ENCODE measurements at places on chromosomes 5 and 9.

DNA sequence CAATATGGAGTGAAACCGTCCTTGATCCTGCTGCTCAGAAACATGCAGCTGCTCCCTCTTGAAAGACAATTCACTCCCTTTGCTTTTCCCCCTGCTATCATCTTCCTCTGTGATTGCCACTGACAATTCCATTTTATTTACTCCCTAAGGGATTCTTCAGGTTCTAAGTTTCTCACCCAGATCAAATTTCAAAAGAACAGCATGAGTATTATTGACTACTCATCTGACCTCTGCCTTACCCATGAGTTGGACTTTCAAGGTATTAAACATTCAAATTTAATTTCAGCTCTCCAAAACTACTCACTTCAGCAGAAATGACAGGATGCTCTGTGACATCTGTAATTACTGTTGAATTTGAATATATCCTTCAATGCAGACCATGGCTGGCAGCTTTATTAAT, 236.5 kb upstream of the HAPLN1 start:
- DNase-seq = no peak

DNA sequence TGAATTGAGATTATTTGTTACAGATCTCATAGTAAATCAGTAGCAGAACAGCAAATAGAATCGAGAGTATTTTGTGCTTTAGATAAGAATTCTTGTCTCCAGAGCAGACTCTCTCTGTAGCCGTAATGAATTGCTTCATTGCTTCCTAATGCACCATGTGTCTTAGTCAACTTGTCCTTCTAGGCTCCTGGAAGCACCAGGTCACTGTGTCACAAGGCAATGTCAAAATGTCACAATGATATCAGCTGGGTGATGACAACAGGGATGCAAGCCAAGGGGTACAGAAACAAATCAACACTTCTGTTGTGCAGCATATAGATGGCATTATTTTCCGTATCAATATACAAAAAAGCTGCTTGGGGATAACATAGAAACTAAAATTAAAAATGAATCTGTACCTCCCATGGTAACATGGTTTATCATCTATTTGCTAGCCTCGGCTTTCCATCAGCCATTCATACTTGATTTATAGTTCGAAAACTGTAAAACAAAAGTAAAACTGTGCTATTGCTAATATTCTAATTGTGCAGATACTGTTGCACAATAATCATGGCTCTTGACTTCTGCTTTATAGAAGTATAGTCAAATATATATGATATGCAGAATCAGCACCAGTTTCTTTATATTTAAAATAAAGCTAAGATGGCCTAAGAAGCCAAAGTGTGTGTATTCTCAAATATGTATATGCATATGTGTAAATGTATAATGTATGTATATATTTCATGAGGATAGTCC, 435.9 kb upstream of the TLE4 start:
- DNase-seq = no peak

- DNase-seq = no peak
Observed at GRCh38 chr9:108234811-108235210, 621.0 kb downstream of the ACTL7B start.

GRCh38 chr9:89153232-89154017, 25.2 kb downstream of the SHC3 start:
- peak; percentile 61 for DNase-seq

GRCh38 chr9:121876658-121877271, 216.3 kb downstream of the TTLL11 start:
- DNase-seq = no peak

GRCh38 chr9:72473474-72474261, 47.7 kb upstream of the TMC1 start:
- DNase-seq = no peak

DNA sequence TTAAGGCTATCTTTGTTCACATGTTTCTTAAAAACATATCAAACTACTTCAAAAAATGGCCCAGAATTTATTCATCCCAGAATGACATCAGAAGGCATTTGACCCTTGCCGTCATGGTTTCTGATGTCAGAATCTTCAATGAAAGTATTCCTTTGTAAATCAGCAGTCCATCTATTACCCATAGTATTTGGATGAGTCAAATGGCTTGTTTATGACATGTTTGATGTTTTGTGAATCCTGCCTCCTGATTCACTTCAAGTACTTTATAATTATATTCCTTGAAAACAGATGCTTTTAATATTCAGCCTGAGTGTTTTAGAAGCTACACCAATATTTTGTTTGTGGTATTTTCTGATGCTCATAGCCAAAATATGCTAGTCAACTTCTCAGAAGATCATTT, 200.8 kb upstream of the MEF2C start:
- DNase-seq = no peak

GRCh38 chr9:12723409-12724028, 30.3 kb downstream of the TYRP1 start:
- no peak for DNase-seq

GRCh38 chr9:131668439-131669268, 71.2 kb downstream of the RAPGEF1 start:
- DNase-seq = peak; percentile 83

DNA sequence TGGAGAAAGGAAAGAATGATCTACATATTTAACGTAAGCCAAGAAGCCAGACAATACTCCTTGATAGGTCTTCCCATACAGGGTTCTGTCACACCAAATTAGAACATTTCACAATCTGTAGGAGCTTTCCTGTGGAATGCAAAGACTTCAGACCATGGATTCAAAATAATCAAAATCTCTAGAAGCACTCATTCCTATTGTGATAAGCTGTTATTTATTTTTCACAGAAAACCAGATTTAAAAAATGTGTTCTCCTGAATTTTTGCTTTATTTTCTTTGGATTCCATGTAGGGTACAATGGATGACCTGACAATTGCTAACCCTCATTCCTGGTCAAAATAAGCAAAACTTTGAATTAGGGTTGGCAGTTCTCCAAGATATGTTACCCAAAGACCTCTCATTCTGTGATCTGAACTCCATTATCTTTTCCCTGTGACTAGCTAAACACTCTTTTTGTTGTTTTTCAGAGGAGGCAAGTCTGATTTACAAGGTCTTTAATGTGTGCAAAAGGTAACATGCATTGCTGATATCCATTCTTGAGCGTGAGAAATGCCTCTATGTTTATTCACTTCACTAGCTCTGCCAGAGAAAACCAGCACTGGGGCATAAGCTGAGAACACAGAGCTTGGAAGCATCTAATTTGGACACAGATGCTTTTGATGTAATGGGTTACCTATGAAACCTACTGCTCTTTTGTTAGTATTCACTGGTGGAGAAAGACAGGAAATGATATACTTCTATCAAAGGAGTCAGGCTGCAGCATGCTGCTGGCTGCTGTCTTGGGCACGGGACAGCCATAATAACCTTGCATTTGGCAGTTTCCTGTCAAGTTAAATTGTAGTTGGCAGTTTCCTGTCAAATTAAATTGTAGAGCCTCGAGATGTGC, 31.4 kb downstream of the ACTBL2 start:
- no peak for DNase-seq

GRCh38 chr5:93715327-93715726, 26.1 kb downstream of the POU5F2 start:
- DNase-seq = no peak

DNA sequence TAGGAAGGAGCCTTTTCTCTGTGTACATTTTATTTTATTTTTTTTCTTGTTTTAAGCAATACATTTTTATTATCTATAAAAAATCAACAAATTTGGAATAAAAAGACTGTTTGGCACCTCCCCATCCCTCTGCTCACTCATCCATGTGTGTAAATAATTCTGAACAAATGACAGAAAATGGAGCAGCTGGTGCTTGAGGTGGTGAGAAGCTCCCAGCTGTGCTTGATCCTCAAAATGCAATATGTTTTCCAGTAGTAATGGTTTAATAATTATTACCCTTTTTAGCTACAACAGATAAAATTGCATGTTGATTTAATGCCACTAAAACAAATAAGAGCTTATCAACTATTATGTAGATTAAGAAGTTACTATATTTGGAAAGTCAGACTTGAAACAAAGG, 132.5 kb downstream of the CDH18 start:
- no peak for DNase-seq

- no peak for DNase-seq
Observed at GRCh38 chr5:81762853-81763252, 12.0 kb upstream of the SSBP2 start.

GRCh38 chr5:154059583-154059982, 20.8 kb downstream of the MFAP3 start:
- DNase-seq = no peak

GRCh38 chr5:58681943-58682342, 99.1 kb downstream of the RAB3C start:
- DNase-seq = no peak

DNA sequence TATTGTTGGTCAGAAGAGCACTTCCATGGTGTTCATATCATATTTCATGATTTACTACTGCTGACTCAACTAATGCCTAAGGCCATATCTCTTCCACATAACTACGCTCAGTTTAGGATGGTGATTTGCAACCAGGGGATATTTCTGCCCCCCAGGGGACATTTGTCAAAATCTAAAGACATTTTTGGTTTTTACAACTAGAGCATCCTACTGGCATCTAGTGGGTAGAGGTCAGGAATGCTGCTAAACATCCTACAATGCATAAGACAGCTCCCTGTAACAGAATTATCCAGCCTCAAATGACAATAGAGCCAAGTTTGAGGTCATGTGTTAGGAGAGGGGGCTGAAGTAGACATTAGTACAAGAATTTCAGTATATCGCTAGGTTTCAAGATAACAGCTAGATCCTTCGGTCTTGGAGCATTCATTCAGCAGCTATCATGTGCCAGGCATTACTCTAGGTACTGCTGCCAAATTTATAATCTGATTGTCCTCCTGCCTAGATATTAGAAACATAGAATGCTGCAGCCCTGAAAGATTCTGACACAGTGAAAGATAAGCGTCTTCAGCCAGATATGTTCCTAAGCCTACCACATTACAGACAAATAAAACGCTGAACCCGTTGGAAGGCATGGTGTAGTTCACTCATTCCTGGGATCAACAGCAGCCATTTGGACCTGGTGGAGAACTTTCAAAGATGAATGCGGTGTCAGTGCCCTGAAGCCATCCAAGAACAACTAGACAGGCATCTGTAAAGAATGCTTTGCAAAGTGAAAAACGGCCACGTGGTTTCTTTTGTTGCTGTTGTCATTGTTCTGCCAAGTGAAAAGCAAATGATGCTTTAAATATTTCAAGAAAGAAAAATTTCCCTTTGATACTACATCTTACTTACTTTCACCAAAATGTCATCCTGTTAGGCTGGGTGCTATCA, 55.5 kb upstream of the FST start:
- no peak for DNase-seq

DNA sequence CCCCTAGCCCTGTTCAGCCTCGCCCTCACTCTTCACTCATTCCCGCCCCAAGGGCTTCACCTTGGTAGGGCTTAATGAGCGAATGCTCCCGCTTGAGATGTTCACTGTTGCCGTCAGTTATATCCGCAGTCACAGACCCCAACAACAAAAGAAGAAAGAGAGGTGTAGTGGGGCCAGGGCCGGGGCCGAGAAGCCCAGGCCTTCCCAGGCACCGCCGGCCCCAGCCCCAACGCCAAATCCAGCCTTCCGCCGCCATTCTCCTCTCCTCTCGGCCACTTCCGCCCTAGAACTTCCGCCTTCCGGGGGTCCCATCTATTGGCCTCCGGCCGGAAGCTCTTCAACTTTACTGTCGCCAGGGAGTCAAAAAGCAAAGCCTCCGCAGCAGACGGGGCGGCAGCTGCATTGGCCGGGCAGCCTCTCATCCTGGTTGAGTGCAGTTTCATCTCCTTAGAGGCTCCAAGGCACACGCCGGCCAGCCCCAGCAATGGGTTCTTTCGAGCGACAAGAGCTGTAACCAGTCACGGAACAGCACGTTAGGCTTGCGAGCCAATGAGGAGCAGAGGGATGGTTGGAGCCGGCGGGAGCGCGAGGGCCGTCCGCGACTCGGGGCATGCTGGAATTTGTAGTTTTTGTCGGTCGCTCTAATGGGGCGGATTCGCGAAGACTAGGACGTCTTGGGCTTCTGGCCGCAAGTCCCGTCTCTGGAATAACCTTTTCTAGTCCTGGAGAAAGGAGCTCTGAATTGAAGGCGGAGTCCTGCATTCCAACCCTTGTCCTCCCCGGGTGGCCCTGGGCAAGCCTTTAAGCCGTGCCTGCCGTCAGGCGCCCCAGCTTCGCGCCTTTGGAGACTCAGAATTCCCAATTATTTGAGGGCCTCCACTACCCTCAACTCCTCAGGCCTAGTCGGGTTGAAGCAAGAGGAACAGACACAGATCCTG, at the start of gene LMAN2:
LMAN2 (minus strand) TSS at position 277 of the 938 bp plus-strand sequence; CDS start at position 256, 21 bp downstream.
- peak; percentile 94 for DNase-seq

- DNase-seq = no peak
Observed at GRCh38 chr5:38607930-38608564, 51.6 kb upstream of the LIFR start.

DNA sequence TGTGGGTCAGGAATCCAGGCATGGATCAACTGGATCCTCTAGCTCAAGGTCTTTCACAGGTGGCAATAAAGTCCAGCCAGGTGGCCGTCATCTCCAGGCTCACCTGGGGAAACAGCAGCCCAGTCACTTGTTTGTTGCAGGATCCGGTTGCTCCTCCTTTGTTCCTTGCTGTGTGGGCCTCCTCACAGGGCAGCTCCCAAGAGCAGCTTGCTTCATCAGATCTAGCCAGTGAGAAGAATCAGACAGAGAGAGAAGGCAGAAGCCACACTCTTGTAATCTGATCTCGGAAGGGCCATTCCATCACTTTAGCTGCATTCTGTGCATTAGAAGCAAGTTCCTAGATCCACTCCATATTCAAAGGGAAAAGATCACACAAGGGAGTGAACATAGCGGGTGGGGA, 3.2 kb upstream of the HSD17B3 start:
- DNase-seq = no peak

- no peak for DNase-seq
Observed at GRCh38 chr5:156451505-156451904, 124.5 kb downstream of the SGCD start.

DNA sequence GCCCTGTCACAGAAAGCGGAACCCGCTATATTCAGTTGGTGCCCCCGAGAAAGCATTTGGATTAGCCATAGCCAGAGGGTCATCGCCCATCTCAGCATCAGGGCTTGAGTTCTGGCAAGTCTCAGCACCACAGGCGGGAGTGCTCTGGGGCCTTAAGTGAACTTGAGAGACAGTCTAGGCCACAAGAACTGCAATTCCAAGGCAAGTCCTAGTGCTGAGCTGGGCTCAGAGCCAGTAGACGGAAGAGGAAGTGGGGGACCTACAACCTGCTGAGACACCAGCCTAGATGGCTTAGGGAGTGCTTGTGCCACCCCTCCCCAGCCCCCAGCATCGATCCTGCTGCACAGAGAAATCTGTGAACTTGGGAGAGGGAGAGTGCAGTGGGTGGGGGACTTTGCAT, 594.9 kb downstream of the CCDC171 start:
- DNase-seq = no peak

GRCh38 chr5:165139262-165139661, 1633.8 kb downstream of the MAT2B start:
- DNase-seq = no peak

GRCh38 chr5:101174981-101175380, 271.9 kb upstream of the ST8SIA4 start:
- no peak for DNase-seq

- DNase-seq = no peak
Observed at GRCh38 chr5:7844901-7845300, 6.0 kb downstream of the CFAP90 start.

DNA sequence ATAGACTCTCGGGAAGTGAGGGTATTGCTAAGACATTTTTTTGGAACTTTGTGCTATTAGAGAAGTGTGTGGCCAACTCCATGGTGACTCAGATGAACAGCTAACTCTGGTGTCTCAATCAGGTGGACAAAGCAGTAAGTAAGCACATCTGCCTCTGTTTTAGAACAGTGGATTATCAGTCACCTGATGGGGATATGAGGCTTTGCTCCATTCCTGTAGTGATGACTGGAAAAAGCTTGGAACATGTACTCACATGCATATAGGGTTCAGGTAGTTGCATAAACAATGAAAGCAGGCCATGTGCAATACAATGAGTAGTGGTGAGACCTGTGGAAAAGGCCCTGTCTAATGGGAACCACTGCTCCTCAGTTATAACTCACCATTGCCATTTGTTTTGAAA, 168.2 kb upstream of the FBN2 start:
- DNase-seq = no peak
